ENCODE measurements at places on chromosomes 3 and 15. TPM values are rescaled to one million over a fixed set of nuclear protein-coding genes. Genes with fewer than 3 reads are reported as not detected.

DNA sequence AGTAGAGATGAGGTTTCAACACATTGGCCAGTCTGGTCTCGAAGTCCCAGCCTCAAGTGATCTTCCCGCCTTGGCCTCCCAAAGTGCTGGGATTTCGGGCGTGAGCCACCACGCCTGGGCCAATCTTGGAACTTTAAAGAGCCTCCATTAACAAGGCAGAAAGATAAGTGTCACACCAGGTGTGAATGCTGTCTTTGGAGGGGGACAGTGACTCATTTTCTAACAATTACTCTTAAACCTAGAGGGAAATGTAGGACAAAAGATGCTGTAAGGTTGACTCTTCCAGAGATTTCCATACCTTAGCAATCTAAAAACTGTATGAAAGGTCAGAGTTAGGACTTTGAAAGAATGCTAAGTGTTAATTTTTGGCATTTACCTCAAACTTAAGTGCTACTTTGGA, 84.9 kb downstream of the FNDC3B start:
- no peak for DNase-seq

- no peak for DNase-seq
Observed at GRCh38 chr3:122671553-122671952, 9.1 kb upstream of the PARP14 start.

- peak; percentile 6 for DNase-seq
Observed at GRCh38 chr15:31265090-31265870, 61.4 kb upstream of the KLF13 start.

DNA sequence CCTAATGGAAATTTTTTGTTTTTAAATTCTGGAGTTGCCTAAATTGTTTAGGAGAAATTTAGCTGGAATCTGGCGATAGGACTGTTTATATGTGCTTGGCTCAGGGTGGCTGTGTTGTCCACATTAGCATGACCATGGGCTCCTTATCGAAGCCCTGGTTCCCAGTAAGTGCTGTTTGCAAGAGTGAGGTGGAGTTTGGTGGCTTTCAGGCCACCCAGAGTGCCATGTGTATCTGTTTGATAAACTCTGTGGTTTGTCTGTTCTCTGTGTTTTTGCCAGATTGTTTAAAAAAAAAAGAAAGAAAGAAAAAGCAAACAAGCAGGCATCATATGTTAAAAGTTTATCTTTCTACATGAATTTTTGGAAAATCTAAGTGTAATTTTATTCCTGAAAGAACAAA, 51.5 kb downstream of the PLCL2 start:
- DNase-seq = peak; percentile 29

ATP13A5 gene
- total RNA-seq = not detected

RTP4 gene
- 19.4 TPM for total RNA-seq

MGLL gene
- total RNA-seq = 0.25 TPM
